ENCODE measurements at places on chromosomes 2 and 18.

GRCh38 chr2:64591188-64591587, 62.5 kb downstream of the SERTAD2 start:
- DNase-seq = no peak

GRCh38 chr18:58894930-58895329, 30.3 kb downstream of the ZNF532 start:
- no peak for DNase-seq

DNA sequence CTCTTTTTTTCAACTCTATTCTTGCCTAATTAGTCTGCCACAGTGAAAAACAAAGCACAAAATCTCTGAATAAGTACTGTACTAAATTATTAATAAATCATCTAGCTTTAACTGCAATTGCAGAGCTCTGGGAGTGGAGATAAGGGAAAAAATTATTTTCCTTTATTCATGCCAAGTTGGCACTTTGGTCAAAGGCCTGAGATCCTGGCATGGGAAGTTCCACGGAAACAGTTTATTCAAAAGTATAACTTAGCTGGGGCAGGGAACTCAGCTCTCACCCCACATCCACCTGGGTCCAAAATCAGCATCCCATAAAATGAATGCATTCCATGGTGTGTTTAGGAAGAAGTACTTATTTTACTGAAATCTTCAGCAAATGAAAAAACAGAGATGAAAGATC, 185.2 kb upstream of the APCDD1 start:
- DNase-seq = no peak

DNA sequence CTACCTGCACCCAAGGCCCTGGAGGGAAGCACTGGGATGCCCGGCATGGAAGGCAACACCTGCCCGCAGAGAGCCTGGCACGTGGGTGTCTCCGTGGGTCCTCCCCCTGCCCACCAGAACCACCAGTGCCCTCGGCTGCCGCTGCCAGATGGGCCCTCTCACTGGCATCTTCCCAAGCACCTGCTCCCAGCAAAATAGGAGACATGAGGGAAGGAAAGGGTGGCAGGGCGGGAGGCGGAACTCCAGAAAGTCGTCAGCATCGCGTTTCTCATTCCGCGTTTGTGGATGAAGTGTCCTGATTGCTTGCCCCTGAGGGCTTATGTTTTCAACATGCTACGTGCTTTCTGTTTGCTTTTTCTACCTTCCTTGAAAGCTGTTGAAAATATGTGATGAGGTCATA, 8.8 kb upstream of the SNTG2 start:
- no peak for DNase-seq

- no peak for DNase-seq
Measured at GRCh38 chr2:240220371-240220770, 79.9 kb upstream of the OTOS start.

DNA sequence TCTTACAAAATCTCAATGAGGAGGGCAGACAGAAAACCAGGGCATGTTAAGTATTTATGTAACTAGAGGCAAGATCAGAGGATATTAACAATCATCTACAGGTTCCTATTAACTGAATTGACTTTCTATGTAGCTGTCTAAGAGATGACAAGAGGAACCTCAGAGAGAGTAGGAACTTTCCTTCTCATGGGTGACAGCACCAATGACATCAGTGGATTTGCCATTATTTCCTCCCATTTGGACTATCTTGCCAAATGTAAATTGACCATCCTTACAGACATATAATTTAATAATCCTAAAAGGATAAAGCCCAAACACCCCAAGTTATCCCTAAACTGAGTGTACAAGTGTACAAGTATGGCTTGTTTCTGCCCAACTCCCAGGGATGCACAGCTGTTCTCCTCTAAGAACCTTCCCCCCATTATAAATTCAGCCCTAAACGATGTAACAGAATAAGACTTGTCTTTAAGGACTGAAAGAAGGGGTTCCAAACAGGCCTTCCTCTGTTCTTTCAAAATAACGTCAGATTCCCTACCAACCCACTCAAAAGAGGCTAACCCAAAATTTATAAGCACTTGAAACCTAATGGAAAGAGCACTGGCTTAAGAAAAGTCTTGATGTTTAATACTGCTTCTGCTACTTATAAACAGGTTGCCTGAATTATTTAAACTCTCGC, 73.4 kb upstream of the CHAC2 start:
- no peak for DNase-seq

DNA sequence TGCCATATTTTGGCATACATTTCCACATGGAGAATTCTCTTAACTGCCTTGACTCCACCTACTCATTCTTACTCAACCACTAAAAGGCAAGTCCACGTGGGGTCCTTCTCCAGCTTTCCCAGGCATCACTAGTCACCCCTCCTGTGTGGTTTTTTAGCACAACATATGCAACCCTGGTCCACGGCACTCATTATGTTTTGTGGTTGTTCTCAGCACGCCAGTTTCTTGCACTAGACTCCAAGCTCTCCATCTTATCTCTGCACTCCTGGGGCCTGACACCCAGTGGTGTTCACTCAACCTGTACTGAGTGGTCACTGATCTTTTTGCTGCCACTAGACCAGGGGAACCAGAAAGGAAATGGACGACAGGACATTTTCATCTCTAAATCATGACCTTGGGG, 18.0 kb downstream of the MARCHF4 start:
- DNase-seq = no peak

DNA sequence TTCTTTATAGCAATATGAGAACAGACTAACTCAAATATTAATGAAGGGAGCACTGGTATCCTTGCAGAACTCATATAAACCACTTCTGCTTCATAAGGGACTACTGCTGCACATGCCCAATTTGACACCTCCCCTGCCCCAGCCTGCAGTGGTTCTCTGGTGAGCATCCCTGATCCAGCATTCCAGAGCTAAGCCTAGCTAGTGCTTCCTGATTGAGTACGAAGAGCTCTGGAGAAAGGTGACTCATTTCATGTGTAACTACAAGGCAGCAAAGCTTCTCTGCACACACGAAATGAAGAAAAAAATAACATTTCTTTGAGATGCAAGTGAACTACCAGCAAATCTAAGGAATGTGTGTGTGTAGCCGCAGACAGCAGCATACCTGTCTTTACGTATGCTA, 22.8 kb upstream of the ADNP2 start:
- no peak for DNase-seq

GRCh38 chr2:183519371-183520056, 395.3 kb downstream of the NUP35 start:
- no peak for DNase-seq

DNA sequence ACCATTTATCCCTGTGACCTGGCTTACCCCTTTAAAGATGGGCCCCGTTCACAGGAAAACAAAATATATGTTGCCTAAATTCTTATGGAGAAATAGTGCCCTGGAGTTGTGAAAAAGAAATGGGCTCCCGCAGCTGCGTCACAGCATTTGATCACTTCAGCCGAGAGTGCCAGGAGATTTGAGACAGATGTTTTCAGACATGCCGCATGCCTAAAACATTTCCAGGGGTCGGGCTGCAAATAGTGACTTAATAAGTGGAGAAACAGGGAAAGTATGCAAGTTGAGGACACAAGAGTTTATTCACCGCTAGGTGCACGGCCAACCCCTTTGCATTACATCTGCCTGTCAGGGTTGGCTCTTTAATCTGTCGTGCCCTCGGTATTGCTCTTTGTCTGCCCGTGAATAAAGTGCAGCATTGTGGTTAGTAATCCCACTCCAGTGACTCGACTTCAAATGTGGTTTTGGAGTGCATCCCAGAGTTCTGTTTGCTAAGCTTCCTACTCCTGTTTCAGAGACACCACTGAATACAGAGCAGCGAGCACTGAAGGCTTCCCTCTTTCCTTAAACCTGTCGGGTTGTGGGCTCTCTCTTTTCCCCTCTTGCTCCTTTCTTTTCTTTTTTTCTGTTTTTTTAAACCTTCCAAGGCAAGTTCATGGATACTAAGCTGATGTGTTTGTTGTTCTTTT, 187.5 kb downstream of the LTBP1 start:
- DNase-seq = no peak

DNA sequence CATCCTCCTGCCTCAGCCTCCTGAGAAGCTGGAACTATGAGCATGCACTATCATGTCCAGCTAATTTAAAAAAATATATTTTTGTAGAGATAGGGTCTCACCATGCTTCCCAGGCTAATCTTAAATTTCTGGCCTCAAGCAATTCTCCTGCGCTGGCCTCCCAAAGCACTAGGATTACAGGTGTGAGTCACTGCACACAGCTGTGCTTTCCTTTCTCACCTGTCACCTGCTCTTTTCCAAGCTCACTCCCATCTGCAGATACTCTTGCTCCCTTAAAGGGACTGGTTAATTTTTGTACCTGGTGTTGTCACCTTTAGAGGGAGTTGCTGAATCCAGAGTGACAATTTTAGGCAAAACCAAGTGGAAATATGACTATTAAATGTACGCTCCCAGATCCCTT, 178.2 kb downstream of the LOXHD1 start:
- no peak for DNase-seq

DNA sequence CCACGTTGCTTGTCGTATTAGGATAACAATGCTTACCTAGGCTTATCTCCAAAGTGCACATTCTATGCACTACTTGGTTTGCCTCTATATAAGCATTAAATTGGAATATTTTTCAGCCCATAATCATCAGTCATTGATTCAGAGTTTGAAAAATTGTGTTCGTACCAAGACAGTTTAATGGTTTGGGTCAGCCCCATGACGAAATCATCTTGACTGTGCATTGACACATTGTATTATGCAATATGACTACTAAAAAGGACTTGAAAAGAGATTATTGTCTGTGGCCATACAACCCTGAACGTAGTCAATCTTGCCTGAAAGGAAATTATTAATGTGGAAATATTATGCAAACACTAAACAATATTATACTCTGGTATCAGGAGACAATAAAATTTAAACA, 141.3 kb downstream of the EML6 start:
- no peak for DNase-seq

DNA sequence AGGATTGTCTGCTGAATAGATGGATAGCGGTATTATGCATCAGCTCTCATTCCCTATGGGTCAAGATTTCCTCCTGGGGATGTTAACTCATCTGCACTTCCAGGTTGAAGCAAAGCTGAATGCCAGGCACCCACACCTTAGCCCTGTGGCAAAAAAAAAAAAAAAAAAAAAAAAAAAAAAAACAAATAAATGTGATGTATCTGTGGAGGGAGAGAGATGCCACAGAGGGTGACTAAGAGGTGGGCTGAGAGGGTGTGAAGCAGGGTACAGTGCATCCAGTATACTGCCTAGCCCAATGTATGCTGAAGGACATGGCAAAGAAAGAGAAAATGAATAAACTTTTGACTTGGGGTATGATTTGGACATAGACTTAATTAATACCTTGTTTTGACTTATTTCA, 91.4 kb downstream of the COPS8 start:
- no peak for DNase-seq

- DNase-seq = no peak
Measured at GRCh38 chr2:226531061-226531810, 268.4 kb downstream of the IRS1 start.

DNA sequence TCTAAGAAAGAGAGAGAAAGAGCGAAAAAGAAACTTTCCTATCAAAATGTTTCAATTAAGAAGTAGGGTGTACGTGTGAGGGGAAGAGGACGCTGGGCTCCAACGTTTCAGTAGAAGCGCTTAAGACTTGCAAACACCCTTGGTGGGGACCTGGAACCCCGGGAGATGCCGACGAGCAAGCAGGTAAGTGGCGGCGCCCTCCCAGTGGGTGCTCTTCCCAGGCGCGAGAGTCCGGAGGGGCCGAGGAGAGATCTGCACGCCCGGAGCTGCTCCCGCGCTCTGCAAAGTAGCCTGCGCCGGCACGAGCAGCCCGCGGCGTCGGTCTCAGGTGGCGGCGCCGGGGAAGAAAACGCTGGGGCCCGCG, 678 bp upstream of the OTX1 start:
- DNase-seq = no peak

- no peak for DNase-seq
Measured at GRCh38 chr18:77133835-77134496, 1.4 kb upstream of the MBP start.

- no peak for DNase-seq
Measured at GRCh38 chr2:88852753-88853402, 161.4 kb downstream of the RPIA start.

- DNase-seq = no peak
Measured at GRCh38 chr2:71922499-71923142, 225.0 kb downstream of the CYP26B1 start.

- DNase-seq = no peak
Measured at GRCh38 chr2:130385709-130386108, 29.9 kb downstream of the PTPN18 start.

DNA sequence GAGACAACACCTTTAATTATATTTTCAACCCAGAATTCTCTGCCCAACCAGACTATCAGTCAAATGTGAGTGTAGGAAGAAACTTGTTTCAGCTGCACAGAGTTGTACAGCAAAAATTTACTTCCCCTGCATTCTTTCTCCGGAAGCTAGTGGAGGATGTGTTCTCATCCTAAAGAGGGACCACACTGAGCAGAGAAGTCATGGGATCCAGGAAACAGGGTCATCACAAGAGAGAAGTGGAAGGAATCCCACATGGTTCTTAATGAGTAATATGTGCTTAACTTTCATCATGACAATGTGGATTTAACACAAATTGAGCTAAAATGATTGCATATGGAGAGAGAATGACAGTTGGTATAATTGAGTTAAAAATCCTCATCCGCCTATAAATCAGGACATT, 78.2 kb downstream of the INPP4A start:
- no peak for DNase-seq

GRCh38 chr2:65598264-65598663, 165.9 kb upstream of the SPRED2 start:
- no peak for DNase-seq

GRCh38 chr2:55729136-55729685, 35.6 kb upstream of the PNPT1 start:
- no peak for DNase-seq

DNA sequence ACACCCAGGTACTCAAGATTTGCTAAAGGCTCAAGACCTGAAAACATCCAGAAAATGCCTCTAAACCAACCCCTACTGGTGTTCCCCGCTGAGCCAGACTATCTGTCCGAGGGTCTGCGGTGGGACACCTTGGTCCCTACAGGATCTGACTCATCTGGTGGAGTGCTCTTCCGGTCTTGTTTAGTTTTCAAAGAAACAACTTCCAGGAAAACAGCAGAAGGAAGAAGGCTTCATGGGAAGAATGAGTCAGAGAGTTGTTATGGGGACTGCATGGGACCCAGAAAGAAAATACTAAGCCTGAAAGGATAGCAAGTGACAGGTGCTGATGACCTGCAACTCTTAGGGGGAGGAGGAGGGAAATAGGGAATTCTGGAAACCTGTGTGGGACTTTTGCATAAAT, 41.3 kb downstream of the ZFP36L2 start:
- no peak for DNase-seq

GRCh38 chr2:102253753-102254150, 57.6 kb upstream of the IL1RL1 start:
- DNase-seq = no peak

- DNase-seq = no peak
Measured at GRCh38 chr2:109266496-109266895, 137.5 kb downstream of the SH3RF3 start.

GRCh38 chr18:48621815-48622555, 83.2 kb downstream of the CTIF start:
- no peak for DNase-seq

- no peak for DNase-seq
Measured at GRCh38 chr2:222159221-222159620, 139.6 kb downstream of the PAX3 start.
